ENCODE measurements at places on chromosomes 13 and 19.

DNA sequence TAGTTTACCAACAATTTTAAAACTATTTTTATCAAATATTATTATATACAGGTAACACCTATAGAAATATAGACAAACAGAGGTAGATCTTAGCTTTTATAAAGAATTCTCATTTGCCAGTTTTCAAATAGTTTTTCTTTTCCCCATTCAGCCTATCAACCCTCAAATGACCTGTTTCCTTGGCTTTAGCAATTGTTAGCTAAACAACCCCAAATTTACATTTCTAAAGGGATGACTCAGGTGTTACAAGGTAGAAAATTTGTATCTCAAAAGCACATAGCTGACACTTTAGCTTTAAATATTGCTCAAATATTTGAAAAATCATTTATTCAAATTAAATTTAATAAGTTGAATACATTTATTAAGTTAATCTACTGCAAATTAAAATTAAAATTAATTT lies 1207.2 kb downstream of the SLITRK1 start:
- H3K27me3 ChIP-seq: no peaks in the 10 kb centered on the region
- no peak overlapping the region for H3K27ac ChIP-seq
- no peaks in the 10 kb centered on the region for H3K36me3 ChIP-seq
- no peaks in the 10 kb centered on the region for H3K4me1 ChIP-seq

DNA sequence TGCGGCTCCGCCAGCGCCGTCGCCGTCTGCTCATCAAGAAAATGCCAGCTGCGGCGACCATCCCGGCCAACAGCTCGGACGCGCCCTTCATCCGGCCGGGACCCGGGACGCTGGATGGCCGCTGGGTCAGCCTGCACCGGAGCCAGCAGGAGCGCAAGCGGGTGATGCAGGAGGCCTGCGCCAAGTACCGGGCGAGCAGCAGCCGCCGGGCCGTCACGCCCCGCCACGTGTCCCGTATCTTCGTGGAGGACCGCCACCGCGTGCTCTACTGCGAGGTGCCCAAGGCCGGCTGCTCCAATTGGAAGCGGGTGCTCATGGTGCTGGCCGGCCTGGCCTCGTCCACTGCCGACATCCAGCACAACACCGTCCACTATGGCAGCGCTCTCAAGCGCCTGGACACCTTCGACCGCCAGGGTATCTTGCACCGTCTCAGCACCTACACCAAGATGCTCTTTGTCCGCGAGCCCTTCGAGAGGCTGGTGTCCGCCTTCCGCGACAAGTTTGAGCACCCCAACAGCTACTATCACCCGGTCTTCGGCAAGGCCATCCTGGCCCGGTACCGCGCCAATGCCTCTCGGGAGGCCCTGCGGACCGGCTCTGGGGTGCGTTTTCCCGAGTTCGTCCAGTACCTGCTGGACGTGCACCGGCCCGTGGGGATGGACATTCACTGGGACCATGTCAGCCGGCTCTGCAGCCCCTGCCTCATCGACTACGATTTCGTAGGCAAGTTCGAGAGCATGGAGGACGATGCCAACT lies 24.4 kb upstream of the KCTD15 start:
- H3K4me3 ChIP-seq: no peak overlapping the region
- H3K36me3 ChIP-seq: no peaks in the 10 kb centered on the region
- no peaks in the 10 kb centered on the region for H3K4me1 ChIP-seq
- no peaks in the 10 kb centered on the region for H3K27me3 ChIP-seq

- H3K27me3 ChIP-seq: no peaks in the 10 kb centered on the region
- no peak for DNase-seq
- H3K4me3 ChIP-seq: no peak overlapping the region
Measured at GRCh38 chr19:35755131-35755549, 1.7 kb downstream of the HSPB6 start.

DNA sequence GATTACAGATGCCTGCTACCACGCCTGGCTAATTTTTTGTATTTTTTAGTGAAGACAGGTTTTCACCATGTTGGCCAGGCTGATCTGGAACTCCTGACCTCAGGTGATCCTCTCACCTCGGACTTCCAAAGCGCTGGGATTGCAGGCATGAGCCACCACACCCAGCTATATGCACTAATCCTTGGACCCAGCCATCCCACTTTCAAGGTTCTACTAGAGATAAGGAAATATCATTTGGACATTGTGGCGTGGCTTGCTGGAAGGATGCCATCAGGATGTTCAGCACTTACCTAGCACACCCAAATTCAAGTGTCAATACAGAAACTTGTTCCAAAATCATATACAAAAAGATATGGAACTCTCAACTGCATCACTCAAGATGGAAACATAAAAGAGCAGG lies 136.4 kb downstream of the ABCC4 start:
- no peak for DNase-seq
- H3K36me3 ChIP-seq: no peaks in the 10 kb centered on the region
- H3K27me3 ChIP-seq: no peaks in the 10 kb centered on the region
